ENCODE measurements at places on chromosomes 7 and 10.

GRCh38 chr10:42809676-42810075 is 27.1 kb downstream of the BMS1 start:
- no peak for DNase-seq

DNA sequence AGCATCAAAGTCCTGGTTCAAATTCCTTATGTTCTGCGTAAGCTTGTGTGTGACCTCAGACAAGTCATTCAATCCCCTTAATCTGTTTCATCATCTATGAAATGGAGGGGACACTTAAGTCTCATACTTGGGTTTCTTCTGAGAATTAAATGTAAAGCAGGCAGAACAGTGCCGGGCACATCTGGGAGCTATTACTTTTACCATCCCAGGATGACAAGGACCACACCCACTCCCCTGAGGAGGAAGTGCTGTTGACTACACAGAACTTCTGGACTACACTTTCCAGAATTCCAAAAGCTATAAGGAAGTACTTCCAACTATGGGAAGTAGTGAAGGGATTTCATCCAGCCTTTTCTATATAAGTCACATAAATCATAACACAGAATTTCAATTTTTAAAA is 294.9 kb downstream of the IPMK start:
- no peak for DNase-seq

- no peak for DNase-seq
These were observed 20.1 kb downstream of the PPP1R17 start for GRCh38 chr7:31707089-31707488.

GRCh38 chr10:93656155-93656554 is 43.8 kb downstream of the PDE6C start:
- no peak for DNase-seq

- no peak for DNase-seq
These were observed 55.8 kb downstream of the LRMDA start for GRCh38 chr10:75487087-75487754.

DNA sequence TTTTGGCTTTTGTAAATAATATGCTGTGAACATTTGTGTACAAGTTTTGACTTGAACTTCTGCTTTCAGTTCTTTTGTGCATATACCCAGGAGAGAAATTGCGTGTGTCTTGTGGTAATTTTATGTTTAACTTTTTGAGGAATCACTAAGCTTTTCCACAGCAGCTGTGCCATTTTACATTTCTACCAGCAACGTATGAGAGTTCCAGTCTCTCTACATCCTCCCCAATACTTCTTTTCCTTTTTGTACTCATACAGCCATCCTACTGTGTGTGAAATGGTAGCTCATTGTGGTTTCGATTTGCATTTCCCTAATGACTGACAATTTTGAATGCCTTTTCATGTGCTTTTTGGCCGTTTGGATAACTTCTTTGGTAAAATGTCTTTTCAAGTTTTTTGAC is 66.3 kb upstream of the INHBA start:
- no peak for DNase-seq

DNA sequence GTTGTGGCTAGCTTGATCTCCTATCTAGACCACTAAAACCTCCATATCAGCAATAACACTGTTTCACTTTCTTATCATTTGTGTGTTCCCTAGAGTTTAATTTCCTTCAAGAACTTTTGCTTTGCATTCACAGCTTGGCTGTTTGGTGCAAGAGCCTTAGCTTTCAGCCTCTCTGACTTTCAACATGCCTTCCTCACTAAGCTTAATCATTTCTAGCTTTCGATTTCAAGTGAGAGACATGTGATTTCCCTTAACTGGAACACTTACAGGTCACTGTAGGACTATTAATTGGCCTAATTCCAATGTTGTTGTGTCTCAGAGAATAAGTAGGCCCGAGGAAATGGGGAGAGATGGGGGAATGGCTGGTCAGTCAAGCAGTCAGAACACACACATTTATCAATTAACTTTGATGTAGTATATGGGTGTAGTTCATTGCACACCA is 10.6 kb upstream of the BPGM start:
- DNase-seq = no peak
